ENCODE measurements at places on chromosomes 4 and X. TPM values are rescaled to one million over a fixed set of nuclear protein-coding genes. Genes with fewer than 3 reads are reported as not detected.

GRCh38 chr4:23904639-23905071 is 14.8 kb upstream of the PPARGC1A start:
- DNase-seq = no peak

- DNase-seq = no peak
Measured at GRCh38 chr4:167964766-167965373, 127.5 kb upstream of the ANXA10 start.

- no peak for DNase-seq
Measured at GRCh38 chr4:183017962-183018361, 81.1 kb upstream of the WWC2 start.

- no peak for DNase-seq
Measured at GRCh38 chr4:85937507-85937906, 422.3 kb downstream of the MAPK10 start.

DNA sequence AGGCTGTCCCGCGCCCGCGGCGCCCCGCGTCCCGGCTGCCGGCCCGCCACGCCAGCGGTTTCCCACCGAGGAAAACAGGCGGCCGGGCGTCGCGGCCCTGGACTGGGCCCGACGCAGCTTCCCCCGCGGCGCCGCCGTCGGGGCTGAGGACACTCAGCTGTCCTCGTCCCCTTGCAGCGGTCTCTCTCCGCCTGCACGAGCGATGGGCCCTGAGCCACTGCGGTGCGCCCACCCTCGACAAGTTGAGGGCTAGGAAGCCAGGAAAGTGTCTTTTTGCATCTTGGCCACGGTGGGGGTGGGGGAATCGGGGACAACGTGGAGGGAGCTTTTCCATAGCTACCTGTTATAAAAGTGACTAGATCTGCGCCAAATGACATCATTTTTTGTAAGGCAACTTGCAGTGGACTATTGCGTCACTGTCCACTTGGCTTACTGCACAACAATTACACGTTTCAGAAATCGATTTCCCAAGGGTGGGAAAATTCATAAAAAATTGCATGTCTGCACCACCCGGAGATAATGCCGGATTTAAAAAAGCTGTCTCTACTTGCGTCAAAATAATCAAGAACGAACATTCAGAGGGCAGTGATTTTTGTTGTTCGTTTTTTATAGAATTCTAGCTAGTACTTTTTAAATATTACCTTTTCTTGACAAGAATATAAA is 1.1 kb downstream of the KLHL15 start:
- DNase-seq = no peak

DNA sequence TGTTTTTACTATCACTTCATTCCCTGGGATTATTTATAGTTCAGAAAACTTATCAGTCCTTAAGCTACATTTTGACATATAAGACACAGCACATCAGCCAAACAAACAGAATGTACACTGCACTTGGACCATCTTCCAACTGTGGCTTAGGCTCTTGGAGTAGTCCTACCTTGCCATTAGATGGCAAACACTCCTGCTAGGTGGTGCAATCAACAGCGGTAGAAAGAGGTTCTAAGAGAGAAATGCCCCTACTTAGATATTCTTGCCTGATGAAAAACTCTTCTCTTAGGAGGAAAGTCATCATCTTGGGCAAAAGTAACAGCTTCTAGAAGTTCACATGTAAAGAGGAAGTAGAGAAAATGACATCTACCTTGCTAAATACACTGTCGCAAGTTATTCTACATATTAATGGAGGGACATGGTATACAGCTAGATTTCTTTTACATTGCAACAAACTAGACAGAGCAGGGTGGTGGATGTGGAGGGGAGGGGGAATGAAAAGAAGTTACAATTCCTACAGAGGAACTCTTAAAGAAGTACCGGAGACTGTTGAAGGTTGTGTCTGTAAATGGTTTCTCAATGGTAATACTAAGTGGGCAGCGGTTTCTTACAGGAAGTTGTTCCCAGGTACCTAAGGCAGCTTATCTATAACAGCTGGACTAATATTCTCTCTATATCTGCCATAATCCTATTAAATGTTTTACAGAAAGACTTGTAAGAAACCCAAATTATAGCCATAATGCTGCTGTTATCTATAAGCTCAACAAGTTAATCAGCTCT is 8.1 kb upstream of the STPG2 start:
- DNase-seq = no peak

GRCh38 chrX:4800756-4801155 is 1087.3 kb upstream of the PRKX start:
- DNase-seq = no peak

DNA sequence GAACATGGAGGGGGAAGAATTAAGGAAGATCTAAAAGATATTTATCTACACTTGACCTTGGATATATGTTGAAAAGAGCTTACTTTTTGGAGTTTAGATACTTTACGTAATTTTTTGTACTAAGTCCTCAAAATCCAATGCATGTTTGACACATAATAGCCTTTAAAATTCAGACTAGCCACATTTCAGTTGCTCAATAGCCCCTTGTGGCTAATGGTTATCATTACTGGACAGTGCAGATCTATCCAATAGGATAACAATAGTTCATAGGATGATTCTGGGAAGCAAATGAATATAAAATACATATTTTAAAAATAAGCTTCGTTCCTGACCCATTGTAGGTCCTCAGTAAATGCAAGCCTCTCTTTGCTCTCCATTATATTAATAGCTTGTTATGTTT is 13.8 kb downstream of the AP1AR start:
- DNase-seq = no peak

CT45A5 gene
- total RNA-seq = not detected

DNA sequence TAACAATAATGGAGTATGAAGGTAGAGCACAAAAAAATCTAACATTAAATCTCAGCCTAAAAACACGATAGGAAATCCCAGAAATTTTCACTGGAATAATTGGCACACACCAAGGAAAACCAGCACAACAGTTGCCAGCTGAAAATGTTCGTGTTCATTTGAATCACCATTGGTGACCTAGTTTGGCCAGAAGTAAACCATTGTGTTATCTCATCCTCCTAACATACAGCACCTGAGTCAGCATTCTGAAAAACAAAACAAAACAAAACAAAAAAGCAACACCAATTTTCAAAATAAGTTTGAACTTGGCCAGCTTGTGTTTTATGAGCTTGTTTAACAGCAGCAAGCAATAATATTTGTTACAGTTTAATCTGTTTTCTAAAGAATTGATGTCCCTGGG is 41.1 kb downstream of the UCHL1 start:
- DNase-seq = no peak

- DNase-seq = no peak
Measured at GRCh38 chr4:39124885-39125599, 57.3 kb upstream of the WDR19 start.
